ENCODE measurements at places on chromosomes 1 and 21.

DNA sequence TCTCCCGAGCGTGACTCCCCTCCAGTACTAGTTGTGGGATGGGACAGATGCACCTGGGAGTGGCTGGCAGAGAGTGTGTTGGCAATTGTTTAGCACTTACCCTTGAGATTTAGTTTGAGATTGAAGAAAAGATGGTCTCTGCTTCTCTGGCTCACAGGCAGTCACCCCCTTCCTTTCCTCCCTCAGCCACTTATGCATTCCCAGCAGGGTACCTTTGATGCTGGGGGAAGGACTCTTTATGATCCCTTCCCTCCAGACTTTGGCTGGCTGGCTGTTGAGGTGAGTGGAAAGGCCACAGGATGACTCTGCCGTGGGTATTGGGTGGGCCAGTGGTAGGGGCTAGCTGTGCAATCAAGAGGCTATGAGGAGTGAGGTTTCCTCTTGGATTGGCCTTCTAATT, 236.8 kb downstream of the CAMTA1 start:
- DNase-seq = no peak

GRCh38 chr1:26848941-26849774, 13.8 kb upstream of the SFN start:
- DNase-seq = no peak

DNA sequence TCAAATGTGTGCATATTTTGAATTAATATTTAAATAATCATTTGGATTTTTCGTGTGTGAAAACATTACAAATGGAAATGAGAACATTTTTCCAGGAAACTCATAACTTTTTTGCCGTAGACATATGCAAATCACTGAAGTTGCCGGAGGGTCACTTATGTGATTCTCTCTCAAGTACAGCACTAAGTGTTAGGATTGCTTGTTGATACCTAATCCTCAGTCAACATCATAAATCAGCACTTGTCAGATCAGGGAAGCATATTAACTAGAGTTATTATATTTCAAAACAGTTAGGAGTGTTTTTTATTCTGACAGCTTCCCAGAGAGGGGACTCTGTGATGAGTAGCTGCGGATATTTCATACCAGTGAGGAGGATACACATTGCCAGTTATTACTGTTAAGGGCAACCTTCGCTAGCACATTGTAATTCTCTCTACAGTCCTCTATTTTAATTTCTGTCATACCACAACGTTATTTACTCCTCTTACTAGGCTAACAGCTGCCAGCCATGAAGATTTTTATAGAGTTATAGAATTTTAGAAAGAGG, 41.5 kb downstream of the NCAM2 start:
- DNase-seq = no peak

DNA sequence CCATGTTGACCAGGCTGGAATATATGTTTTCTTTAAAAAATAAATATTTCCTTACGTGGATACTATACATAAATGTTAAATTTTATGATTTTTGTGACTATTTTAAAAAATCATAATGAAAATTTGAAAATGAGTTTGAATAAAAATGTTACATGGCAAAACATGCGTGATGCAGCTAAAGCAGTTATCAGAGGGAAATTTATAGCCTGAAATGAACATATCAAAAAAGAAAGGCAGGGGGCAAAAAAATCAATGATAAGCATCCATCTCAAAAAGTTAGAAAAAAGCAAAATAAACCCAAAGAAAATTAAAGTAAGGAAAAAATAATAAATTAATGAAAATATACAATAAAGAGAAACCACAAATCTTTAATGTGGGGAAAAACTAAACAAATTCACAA, 8.6 kb downstream of the CCSAP start:
- DNase-seq = no peak

GRCh38 chr21:17554679-17555465, 42.0 kb downstream of the CXADR start:
- no peak for DNase-seq

GRCh38 chr1:3282656-3283430, 171.6 kb upstream of the ARHGEF16 start:
- DNase-seq = no peak

DNA sequence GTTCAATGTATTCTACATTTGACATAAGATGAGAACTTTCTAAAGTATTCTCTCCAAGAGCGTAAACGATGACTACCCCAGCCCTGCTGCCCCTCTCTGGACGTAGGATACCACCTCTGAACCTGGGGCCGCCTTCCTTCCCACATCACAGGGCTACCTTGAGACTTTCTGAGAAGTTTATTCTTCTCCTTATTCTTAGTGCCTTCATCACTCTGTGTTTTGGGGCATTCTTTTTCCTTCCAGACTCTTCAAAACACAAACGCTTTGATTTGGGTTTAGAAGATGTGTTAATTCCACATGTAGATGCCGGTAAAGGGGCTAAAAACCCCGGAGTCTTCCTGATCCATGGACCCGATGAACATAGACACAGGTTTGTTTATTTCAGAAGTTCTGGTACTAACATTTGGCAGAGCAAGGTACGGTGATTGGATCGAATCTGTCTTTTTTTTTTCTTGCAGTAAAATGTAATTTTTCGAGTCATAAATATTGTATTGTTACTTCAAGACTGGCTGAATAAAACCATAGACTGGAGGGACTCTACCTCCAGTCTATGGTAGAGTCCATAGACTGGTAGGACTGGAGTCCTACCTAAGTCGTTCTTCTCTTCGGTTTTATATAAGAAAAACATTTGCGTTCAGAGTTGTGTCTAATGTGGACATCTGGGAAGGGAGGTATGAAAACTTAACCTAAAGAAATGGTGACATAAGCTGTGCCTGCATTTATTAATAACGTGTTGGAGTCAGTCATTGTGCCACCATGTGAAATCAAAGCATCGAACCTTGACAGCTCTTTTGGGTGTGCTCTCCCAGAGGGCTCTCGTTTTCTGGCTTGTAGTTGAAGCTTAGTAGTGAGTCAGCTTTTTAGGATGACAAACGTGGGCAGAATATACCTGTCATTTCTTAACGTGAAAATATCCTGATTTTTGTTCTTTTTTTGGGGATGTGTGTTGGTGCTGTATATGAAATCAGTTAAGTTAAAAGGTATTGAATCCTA, 1.2 kb downstream of the MAN1A2 start:
- DNase-seq = no peak

- no peak for DNase-seq
Measured at GRCh38 chr1:150256554-150257341, 826 bp upstream of the CA14 start.

DNA sequence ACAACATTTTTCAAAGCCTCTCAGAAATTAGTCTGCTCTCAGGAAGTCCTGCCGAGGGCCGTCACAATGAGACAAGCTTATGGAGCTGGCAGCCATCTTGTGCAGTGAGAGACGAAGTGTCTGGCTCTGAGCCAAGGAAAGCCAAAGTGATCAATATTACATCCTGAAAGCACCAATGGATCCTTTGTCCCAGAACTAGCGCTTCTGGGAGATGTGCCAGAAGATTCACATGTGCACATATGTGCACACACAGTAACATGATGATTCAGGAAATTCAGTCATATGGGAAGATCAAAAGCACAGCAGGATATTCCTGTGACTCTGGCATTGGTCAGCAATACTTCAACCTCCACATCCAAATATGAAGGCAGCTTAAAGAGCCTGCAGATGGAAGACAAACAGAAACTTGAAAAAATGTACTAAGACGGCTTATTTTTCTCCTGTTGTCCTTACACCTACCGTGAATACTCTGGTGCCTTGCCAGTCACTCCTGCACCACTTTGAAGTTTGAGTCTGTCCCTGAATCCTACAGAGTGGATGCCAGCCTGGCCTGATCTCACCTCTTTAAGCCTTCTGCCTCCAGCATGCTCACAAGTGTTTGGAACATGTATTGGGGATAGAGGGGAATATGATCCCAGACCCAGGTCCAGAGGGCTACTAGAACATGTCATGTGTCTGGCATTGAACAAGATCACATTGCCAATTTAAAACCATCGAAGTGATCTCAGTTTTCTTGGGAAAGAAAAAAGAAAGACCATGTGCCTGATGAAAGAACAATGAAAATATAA, 44.5 kb upstream of the PRRX1 start:
- DNase-seq = no peak

DNA sequence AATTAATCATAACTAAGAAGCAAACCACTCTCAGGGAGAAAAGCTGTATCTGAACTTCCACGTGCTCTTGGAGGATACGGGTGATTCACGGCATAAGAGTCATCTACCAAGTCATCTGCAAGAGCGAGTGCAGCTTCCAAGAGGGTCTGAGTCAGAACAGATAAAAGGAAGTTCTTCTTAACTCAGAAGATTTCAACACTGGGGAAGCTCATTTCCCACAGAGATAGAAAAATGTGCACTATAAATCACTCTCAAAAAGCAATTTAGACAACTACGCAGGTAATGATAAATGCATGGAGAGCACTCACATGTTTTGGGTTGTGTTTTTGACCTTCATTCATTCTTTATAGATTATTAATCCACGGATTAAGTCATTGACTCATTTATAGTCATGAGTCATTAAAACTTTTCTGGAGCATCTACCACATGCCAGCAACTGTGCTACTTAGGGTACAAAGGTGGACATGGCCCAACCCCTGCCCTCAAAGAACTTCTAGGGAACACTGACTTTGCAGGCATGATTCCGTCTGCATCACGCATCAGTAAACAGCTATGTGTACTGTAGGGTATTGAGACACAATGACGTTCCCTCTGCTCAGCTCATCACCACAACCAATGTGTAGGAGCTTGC, 20.8 kb downstream of the KCNJ15 start:
- DNase-seq = no peak

DNA sequence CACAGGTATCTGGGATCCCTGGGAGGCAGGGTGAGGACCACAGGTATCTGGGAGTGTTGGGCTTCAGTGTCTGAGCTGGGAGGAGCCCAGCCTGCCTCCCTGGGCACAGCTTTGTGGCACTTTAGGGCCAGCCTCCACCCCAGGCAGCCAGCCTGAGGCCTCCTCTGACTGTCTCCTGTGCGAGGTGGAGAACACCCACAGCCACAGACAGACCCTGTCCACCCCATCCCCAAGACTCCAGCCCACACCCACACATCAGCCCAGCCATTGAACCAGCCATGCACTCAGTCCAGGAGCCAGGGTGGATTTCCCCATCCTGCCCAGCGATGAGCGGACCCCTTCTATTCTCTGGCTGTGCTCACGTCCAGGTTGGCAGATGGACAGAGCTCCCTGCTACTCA, 21.8 kb upstream of the TNFRSF1B start:
- no peak for DNase-seq

DNA sequence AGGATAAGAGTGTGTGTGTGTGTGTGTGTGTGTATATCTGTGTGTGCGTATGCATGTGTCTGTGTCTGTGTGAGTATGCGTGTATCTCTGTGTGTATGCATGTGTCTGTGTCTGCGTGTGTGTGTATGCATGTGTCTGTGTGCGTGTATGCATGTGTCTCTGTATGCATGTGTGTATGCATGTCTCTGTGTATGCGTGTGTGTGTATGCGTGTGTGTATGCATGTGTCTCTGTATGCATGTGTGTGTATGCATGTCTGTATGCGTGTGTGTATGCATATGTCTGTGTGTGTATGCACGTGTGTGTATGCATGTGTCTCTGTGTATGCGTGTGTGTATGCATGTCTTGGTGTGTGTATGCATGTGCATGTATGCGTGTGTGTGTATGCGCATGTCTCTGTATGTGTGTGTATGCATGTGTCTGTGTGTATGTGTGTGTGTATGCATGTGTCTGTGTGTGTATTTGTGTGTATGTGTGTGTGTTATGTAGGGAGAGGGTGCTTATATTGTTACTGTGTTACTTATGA, 247.8 kb downstream of the DYRK1A start:
- no peak for DNase-seq

- DNase-seq = no peak
Measured at GRCh38 chr1:109997867-109998229, 13.3 kb downstream of the AHCYL1 start.

GRCh38 chr1:37404711-37405110, 69.7 kb upstream of the ZC3H12A start:
- DNase-seq = no peak

DNA sequence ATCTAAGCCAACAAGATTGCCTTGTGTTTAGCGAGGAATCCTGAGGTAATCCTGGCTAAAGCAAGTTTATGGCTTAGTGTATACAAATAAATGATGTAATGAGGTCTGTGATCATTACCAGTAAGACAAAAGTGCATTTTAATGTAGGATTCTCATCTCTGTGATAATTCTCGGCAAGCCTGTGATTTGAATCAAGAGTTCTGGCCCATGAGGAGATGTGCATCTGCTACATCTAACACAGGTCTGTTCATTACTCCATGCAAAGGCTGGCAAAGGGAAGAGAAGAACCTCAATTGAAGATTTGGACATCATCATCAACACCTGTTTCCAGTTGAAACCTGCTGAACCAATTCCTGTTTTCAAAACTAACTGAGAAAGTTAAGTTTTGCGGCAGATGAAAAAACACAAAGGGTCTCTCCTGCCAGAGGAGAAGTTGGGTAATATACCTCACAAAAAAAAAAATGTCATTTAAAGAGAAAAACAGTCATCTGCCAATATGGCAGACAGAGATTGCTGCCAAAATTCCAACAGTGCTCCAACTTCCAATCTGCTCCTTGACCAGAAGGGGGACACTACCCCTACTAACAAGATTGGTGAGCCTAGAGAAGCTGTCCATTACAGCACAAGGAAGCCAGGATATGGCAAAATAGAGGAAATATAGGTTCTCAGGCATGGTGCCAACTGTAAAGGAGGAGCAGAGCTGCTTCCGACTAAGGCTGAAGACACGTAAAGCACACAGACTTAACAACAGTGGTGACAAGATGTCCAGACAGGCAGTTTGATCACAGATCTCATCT, 453.7 kb downstream of the TTLL7 start:
- no peak for DNase-seq

DNA sequence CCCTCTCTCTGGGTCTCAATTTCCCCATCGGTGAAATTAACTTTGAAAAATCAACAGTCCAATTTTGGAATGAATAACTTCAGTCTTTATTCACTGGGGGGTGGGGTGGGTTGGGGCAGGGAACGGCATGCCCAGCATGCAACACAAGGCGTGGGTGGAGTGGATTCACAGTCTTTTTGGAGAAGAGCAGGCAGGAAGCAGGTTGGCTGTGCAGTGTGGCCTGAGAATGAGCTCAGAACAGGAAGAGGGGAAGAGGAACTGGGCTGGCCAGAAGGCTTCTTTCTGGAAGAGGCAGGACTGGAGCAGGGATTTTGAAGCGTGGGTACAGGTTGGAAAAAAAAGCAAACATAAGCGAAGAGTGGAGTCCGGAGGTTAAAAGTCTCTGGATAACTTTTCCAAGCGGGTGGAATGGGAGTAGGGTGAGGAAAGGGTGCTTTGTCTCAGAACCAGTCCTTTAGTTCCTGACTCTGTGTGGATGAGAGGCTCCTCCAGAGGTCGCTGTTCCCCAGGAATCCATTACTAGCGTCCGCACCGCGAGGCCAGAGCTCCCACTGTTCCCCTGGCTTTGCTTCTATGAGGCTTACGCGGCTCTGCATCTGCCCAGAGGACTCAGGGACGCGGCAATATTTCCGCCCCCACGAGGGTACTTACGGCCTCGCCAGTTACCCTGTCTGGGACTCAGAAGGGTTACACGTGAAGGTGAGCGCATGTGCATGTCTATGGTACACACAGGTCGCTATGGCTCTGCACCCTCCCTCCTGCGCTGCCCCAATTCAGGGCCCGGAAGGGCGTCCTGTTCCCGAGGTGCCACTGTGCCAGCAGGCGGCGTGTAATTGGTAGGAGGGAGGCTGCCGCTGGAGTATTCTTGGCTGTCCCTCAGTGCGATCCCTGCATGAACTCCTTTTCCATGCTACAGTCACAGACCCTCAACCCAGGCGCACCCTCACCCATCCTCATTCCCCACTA, 5.5 kb upstream of the FOXD2 start:
- no peak for DNase-seq
